ENCODE measurements at places on chromosomes 1 and 21. TPM values are rescaled to one million over a fixed set of nuclear protein-coding genes. Genes with fewer than 3 reads are reported as not detected.

- DNase-seq = no peak
These were observed 17.2 kb downstream of the VCAM1 start for GRCh38 chr1:100736746-100737145.

DNA sequence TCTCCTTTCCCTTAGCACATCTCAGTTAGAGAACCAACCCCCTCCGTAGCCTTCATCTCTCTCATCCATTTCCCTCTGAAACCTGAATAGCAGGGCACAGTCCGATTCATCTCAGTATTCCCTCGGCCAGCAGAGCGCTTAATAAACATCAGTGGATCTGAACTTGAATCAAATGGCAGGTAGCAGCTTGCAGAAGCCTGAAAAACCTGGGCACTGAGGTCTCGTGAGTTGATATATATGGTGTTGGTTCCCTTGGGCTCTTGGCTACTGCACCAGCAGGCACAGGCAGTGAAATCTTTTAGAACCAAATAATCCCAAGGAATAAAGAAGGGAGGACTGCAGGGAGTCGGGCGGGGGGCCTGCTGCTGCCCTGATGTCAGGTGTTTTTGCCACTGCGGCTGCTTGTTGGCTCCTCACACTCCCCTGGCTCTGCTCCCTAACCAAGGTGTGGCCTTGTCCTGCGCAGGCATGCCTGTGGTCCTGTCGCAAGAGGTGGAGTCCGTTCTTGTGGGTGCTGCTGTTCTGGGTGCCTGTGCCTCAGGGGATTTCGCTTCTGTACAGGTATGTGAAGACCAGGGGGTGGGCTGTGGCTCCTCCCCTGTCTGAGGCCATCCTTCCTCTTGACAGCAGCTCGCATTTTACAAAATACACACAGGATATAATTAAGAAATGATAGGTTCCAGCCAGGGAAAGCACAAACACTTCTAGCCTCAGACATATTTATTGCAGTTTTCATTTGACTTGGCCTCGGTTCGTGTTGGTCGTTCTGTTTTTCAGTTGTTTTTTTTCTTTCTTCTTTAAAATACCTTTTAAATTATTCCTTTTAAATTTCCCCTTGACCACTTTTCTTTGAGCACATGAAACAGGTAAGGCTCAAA lies 140.9 kb upstream of the HOOK1 start:
- DNase-seq = no peak

DNA sequence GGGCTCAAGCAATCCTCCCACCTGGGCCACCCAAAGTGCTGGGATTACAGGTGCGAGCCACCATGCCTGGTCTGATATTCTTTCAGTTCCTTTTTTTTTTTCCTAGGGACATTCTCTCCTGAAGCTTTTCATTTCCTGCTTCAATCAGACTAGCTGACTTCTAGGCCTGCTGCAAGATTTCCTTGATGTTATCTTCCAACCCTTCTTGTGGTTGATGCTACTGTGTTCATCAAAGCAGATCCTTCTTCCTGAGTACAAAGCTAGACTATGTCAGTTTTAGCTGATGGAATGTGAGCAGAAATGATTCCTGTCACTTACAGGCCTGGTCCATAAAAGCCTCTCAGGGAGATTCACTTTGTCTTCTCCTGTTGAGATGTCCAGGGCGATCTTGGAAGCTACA lies 146.4 kb downstream of the CDC7 start:
- DNase-seq = no peak

DNA sequence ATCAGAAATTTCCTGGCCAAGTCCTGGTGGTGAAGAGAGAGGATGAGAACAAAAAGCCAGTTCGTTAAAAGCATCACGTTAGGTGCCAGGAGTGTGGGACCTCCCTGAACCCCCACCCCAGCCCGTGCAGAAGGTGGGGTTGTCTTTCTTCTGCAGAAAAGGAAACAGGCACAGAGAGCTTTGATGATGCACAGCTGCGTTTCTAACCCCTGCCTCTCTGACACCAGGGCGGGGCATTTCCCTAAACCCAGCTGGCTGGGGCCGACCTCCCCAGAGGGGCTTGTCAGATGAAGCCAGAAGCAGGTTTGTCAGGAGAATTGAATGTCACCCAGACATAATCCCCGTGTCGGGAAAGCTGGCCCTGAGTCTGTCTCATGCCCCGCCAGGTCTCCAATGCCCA lies 189.3 kb upstream of the EDN2 start:
- DNase-seq = no peak

The S100A16 gene
- total RNA-seq = 46.0 TPM

- no peak for DNase-seq
These were observed 39.7 kb upstream of the CHODL start for GRCh38 chr21:18204931-18205330.

- no peak for DNase-seq
These were observed 18.7 kb upstream of the WARS2 start for GRCh38 chr1:119159111-119159510.

DNA sequence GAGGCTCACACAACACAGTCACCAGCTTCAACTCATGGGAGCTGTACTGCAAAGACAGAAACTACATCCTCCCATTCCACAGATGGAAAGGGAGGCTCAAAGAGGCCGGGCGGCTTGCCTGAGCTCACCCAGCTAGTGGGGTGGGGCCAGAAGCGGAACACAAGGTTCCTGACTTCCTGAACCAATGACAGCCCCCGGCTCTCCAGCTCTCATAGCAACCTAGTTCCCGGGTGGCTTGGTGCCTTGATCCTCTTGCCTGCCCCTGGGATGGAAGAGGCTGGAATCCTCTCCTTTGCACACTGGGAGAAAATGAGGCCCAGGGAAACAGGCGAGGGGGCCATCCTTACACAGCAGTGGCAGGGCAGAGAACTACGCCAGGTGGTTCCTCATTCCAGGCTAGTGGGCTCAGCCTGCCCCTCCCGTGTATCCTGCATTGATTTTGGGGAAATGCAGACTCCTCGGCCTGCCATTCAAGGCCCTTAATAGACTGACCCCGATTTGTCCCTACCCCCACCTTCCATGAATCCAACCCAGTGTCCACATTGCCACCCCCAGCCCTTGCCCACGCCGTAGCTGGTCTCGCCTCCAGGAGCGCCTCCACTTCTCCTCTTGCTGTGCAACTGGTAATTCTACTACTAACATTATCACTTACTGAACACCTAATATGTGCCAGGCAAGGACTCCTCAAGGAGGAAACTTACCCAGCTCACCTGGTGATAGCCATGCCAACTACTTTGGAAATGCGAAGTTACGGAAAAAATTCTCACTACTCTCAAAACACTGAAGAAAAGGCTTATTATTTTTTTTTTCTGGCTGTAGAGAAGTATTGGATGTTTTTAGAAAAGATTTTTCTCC lies 5.0 kb downstream of the RAP1GAP start:
- DNase-seq = no peak

DNA sequence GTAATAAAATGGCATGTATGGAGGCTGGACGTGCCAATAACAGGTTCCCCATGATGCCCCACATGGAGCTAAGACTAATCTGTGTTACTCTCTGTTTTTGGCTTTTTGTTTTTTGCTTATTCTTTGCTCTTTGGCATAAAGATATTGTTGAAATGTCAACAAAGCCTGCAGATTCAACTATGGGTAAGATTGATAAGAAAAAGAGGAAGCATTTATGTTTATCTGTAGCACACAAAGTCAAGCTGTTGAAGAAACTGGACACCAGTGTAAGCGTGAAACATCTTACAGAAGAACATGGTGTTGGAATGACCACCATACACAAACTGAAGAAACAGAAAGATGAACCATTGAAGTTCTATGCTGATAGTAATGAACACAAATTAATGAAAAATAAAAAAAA lies 402.7 kb downstream of the LTN1 start:
- DNase-seq = no peak

DNA sequence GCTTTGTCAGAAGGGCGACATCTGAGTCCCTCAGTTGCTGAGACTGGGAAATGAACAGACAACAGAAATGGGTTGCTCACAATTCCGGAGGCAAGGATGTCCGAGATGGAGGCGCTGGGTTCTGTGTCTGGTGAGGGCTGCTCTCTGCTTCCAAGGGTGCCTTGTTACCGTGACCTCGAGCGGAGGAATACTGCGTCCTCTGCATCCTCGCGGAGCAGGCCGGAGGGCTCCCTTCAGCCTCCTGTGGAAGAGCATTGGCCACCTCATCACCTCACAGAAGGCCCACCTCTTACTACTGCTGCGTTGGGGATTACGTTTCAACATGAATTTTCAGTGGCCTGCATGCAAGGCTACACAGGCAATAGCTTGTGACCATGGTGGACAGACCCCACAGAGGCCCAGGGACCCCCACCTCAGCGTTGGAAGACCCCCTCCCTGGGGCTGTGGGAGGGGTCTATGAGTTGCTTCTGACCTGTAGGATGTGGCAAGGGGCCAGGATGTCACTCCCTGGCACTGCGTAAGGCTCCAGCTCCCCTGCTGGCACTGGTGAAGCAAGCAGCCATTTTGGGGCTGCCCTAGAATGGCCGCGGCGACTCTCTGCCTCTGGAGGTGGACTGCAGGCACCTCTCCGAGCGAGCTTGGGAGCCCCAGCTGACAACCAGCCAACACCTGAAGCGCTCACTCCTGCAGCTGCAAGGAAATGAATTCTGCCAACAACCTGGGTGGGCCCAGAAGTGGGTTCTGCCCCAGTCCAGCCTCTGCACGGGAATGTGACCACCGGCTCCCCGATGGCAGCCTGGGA lies 36.3 kb upstream of the COL6A1 start:
- DNase-seq = no peak

DNA sequence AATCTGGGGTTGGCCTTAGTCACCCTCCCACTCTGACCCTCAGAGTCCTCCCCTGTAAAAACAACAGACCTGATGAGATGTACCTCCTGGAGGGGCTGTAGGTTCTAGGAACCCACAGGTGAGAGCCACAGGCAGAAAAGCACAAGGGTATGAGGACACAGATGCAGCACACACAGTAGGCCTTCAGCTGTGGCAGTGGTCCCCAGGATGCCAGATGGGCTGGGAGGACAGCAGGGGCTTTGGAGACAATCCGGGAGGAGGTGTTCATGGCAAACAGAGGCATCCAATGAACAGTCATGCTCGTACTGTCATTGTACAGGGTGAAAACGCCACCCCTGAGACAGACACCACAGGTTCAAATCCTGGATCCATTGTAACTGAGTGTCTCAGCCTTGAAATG lies 463.1 kb downstream of the MATN1 start:
- DNase-seq = no peak

The SYCP1 gene
- not detected for total RNA-seq

GRCh38 chr1:231523816-231524215 lies 4.7 kb upstream of the TSNAX start:
- DNase-seq = no peak

DNA sequence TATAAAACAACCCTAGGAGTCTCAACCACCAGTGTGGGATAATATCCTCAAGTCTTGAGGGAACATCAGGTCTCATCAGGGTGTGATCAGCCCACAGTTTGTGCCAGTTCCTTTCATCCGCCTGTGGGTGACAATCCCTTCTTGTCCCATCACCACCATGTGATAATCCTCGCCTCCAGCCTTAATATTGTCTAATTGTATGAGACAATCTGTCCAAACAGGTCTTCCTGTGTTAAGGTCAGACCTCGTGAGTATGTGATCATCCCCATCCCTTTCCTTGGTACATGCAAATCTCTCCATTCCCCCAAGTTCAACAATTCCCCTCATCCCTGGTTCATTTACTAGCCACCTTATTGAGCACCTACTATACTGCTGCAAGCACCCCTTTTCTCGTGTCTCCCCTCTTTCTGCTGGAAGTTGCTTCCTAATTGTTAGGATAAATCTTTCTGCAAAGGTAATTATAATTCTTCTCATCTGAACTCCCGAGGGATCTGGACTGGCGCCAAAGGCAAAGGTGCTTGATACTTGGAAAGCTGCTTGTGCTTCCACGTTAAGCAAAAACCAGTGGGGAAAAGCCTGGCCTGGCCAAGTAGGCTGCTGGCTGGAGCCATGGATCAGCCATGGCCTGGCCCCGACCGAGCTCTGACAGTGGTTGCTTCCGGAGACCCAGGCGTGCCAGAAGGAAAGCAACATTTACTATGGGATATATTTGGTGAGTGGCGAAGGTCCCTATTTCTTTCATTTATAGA lies 92.5 kb downstream of the RNF220 start:
- DNase-seq = no peak

- DNase-seq = peak; percentile 58
These were observed 5.8 kb upstream of the FAM167B start for GRCh38 chr1:32241001-32241763.

DNA sequence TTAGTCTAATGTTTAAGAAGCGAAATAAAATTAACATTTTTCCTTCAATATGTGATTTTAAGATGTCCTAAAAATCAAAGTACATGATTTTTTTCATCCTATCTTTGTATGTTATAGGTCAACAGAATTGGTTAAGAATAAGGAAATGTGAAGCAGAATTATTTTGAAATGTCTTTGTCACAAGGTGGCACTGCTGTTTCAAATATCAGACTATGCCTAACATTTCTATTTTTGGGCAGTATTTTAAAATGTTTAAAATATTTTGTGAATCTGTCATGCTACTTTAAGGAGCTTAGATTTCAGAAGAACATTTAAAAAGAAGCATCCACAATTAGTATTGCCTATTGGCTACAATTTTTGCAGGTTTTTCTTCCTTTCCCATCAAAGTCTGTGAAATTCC lies 38.7 kb downstream of the AMY1C start:
- peak; percentile 12 for DNase-seq

The C1orf53 gene
- total RNA-seq = 2.4 TPM

The TMEM63A gene
- total RNA-seq = 59.7 TPM

The STMN1 gene
- total RNA-seq = 645 TPM

- peak; percentile 13 for DNase-seq
These were observed 509.6 kb upstream of the CXADR start for GRCh38 chr21:17003258-17003615.

DNA sequence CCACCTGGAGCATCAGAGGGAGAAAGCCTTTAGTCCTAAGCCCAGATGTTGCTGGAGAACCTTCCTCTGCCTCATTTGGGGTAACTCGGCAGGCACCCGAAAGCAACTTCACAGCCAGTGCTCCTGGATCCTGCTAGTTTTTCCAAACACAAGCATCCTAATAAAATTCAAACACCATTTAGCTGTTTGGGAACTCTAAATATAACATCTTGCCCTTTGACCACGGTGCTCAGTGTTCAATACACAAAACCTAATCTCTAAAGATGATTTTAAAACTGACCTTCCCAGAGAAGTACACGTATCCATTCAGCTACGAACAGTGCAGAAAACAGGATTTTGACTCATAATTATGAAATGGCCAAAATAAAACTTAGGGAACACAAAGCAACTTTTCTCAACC lies 40.3 kb downstream of the PROX1 start:
- DNase-seq = no peak

- peak; percentile 70 for DNase-seq
These were observed 44.2 kb upstream of the LAPTM5 start for GRCh38 chr1:30801771-30802198.

GRCh38 chr1:30725450-30726095 lies 2.2 kb upstream of the MATN1 start:
- DNase-seq = no peak

DNA sequence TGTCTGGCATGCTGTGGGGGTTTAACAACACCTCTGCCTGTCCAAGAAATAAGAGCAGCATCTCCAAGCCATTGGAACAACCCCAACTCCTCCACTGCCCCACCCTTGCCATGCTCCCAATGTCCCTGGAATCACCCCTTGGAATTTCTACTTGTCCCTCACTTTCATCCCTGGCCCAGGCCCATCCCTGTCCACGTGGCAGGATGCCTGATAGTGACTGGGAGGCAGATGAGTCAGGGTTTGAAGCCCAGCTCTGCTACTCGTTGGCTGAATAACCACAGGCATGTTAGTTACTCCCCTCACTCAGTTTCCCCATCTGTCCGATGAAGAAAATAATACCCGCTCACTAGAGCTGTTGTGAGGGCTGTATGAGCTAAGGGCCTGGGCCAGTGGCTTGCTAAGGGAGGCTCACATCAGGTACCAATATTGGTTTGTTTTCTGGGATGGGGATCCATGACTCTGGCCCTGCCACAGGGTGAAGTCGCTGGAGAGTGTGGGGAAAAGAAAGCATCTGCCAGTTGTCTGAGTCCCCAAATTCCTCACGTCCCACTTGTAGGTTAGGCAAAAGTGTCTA lies 99.4 kb upstream of the TLR5 start:
- DNase-seq = no peak

The TMEM240 gene
- total RNA-seq = 10.2 TPM

Data from spinal cord (tissue), 10 donors.